ENCODE measurements at places on chromosomes 2 and 18. TPM values are rescaled to one million over a fixed set of nuclear protein-coding genes. Genes with fewer than 3 reads are reported as not detected.

The FOXD4L1 gene
- not detected for total RNA-seq

The OTOS gene
- total RNA-seq: not detected

The STK36 gene
- 55.4 TPM for total RNA-seq

GRCh38 chr2:84965192-84965516 lies 5.8 kb upstream of the KCMF1 start:
- no peak for DNase-seq

DNA sequence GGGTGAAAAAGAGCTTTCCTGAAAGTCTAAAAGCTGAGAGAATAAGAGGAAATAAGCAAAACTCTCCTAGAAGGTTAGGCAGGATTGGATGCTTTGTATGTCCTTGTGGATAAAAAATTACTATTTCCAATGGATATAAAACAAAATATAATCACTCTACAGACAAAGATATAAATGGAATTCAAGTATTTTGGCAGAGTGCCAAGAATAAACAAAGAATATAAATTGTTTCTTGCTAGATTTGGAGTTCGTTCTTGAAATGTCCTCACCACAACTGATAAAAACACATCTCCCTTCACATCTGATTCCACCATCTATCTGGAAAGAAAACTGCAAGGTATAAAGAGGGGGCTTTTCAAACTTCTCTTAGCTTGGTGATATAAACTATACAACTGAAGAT lies 13.3 kb downstream of the SULT1C3 start:
- DNase-seq: no peak

DNA sequence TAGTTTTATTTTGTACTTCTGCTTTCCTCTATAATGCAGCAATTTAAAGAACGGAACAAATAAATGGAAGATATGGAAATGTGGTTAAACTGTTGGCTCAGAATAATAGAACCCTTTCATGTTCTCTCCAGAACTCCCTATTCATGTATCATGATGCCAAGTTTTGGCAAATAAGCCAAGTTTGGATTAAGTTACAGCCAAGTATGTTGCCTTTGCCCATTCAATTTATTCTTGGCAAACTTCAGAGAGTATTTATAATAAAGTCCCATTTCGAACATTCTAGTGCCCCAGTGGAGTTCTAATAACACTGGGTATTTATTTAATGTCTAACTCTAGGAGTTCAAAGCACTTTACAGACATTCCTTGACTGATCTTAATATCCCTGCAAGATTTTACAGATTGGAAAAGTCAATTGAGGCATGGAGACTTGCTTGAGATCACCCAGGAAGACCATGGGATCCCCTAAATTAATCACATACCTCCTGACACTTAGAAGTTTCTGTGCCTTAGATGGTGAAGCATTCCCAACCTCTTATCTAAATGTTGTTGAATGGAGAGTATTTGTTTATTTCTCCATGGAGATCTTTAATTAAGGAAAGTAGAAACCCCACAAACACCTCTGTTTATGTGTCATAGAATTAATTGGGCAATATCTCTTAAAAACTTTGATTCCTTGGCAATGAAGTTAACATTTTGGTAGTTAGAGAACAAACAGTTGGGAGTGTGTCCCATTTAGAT lies 106.7 kb downstream of the ACKR3 start:
- no peak for DNase-seq

DNA sequence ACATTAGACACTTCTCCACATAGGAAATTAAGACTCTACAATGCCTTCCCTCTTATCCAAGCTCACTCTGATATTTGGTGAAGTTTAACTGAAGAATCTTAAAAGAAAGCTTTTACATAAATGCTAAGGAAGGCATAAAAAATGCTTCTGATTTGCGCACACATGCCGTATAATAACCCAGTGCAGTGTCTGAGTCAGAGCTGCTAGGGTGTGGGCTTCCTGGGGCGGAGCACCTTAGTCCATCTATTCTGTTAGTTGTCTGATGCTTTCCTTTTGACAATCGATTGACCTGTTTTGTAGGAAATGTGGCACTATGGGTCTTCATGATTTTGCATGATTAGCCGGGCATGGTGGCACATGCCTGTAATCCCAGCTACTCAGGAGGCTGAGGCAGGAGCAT lies 231.5 kb downstream of the AFF3 start:
- no peak for DNase-seq

- DNase-seq: no peak
These were observed 8.2 kb downstream of the KCTD1 start for GRCh38 chr18:26540043-26540628.

DNA sequence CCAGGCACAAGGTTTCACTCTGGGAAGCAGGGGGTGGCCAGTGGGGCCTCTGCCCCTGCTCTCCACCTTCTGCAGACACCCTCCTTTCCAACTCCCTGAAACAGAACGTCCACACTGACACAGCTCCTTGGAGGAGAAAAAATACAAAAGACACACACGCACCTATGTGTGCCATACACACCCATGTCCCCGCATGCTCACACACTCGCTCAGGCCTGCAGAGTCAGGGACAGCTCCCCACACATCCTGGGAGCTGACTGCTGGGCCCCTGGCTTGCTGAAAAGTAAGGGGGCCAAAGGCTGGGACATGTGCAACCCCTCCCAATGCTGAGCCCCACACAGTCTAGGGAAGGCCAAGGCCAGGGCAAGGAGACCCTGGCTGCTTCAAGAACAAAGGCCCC lies 200.5 kb downstream of the TNS1 start:
- DNase-seq: no peak
